CD4-positive, alpha-beta T cell treated with Interleukin-17A for 1 hour (primary cell): ENCODE measurements at places on chromosomes 1 and 21.
A peak's percentile ranks its signal among the peaks of the same experiment; 100 is the strongest.

GRCh38 chr1:91736715-91737615 is 149.0 kb downstream of the TGFBR3 start:
- no peak for DNase-seq

DNA sequence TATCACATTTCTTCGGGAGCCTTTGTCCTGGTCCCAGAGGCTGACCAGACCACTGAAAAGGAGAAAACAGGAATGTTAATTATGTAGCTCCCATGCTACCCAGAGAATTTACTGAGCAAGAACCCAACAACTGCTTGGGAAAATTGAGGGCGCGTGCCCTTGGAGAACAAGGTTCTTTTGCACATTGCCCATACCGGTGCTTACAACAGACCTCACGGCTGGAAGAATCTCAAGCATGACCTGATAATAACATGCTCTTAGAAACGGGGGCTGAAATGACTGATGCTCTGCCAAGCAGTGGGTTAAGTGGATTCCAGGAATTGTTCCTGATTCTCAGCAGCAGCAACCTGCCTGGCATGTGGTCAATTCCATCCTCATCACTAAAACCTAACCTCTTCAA is 49.3 kb upstream of the AJAP1 start:
- DNase-seq: no peak

DNA sequence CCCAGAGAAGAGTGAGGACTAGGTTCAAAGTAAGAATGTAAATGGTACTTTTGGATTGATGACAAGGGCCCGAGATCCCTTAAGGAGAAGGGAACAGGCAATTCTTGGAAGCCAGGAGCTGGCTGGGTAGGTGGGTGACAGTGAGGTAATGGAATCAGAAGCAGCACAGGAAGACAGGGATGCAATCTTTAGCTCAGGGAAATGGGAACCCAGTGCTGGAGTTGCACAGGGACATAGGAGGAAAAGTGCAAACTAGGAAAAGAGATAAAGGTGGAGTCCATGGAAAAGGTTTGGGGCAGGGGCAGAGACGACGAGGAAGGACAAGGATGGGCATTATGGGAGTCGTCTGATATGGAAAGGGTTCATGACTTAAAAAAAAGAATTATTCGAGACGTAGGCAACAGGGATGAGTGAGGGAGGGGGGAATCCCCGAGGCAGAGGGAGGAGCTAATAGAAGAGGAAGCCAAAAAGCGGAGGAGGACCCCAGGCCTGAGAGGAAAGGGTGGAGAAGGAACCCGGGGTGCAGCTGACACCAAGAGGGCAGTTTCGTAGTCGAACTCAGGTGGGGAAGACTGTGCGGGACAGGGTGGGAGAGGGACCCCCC is 495 bp downstream of the PI4KB start:
- peak; percentile 80 for DNase-seq

DNA sequence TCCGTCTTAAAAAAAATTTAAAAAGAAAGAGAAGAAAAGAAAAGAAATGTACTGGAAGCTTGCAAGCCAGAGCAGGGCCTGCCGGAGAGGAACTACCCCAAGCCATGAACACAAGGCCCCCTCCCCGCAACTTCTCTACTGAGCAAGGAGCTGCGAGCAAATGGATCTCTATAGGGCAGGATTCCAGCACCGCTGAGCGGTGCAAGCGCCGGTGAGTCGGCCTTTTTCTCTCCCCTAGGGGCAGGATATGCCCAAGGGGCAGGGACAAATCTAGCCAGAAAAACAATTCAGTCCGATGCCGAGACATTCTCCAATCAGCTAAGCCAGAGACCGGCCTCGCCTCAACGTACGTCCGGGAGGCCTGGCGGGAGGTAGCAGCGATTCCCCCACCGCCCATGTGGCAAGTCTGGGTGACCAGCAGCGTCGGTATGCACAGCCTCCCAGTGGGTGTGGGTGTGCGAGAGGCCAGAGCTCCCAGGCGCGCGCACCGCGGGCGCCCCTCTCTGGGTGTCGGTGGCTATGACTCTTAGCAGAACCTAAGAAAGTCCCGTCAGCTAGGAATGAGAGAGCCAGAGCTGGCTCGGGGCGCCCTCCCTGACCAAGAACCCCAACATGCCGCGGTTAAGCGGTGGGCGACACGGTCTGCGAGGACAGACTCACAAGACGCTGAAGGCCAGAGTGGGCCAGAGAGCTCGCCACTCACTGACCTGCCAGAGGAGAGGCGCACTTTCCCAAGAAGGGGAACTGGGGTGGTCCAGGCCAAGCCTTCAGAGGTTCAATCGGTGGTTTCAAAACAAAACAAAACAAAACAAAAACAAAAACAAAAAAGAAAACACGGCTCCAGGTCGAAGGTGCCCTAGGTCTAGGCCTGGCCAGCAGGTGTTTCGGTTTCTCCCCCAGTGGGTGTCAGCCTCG is 1.9 kb downstream of the CSMD2 start:
- DNase-seq: no peak

DNA sequence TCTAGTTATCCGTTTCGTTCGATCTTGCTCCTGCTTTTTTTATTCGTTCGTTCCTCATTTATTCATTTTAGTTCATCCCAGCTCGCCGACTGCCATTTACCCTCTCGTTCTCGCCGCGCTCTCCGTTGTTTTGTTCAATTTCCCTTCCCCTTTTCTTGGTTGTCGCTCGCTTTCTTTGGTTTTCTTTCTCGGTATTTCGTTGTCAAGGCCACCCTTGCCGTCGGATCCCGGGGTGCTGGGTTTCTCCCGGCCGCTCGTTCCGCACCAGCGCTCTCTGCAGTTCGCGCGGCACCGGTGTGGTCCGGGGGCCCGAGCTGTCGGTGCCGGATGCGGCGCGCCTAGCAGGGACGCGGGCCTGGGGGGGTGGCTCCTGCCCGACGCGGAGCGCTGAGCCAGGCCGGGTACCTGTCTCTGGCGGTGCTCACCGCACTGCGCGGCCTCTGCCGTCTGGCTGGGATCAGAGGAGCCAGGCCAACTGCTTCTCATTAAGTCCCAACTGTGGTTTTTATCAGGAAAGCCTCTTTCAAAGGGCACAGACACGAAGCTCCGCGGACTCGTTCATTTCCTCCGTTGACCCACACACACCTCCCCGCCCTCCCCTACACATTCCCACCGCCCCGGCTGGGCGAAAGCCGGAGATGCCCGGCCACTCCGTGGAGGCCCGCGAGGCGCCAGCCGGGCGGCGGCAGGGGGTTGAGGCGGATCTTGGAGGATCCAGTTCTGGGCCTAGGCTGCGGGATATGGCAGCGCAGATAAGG is 1.6 kb downstream of the ALX3 start:
- no peak for DNase-seq

- DNase-seq: no peak
Observed at GRCh38 chr1:12343823-12344487, 114.1 kb downstream of the VPS13D start.

DNA sequence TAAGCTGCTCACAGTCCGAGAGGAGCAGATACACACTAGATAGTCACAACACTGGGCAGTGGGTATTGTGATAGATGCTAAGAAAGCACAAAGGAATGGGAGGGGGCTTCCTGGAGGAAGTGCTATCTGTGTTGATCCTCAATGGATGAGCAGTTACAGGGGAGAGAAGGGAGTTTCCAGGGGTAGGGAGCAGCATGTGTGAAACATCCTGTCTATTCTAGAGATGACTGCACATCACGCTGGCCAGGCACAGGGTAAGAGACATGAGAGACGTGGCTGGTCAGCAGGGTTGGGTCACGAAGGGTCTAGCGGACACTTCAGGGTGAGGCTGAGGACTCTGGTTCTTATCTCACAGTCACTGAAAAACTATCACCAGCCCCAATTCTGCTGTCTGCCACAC is 235.2 kb downstream of the TRABD2B start:
- no peak for DNase-seq

GRCh38 chr1:211536606-211537005 is 42.4 kb downstream of the SLC30A1 start:
- DNase-seq: no peak

DNA sequence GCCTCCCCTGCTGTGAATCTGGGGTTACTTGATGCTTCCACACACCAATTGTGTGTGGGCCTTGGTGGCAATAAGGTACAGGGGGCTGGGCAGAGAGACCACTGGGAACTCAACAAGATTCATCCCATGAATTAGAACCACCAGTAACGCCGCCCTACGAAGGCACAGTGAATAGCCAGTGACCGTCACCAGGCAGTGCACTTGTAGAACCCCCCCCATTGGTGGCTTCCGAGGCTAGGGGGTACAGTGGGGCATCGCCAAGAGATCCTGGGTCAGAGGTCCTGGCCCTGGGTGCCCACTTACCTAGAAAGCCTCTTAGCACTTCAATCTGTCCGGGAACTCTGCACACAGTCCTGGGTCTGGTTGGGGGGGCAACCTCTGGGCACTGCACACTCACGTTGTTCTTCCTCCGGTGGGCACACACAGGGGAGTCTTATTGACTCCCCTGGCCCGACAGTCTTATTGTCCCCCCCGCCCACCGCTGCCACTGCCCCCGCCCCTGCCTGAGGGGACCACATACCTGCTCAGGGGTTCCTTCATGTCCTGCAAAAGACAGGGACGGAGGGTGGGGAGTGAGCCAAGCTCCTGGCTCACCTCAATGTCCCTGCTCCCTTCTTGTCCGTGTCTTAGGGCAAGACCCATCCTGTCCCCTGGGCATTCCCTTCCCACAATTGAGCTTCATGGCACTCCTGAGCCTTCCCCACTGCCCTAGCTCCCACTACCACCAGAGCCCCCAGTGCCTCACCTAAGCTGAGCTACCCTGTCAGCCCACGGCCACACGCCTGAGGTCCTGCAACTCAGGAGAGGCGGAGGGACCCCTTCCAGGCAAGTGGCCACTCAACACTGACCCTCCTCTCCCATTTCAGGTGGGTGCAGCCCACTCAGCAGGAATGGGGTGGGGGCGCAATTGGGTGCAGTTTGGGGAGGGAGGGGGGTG is 2.5 kb upstream of the TRIM11 start:
- no peak for DNase-seq

DNA sequence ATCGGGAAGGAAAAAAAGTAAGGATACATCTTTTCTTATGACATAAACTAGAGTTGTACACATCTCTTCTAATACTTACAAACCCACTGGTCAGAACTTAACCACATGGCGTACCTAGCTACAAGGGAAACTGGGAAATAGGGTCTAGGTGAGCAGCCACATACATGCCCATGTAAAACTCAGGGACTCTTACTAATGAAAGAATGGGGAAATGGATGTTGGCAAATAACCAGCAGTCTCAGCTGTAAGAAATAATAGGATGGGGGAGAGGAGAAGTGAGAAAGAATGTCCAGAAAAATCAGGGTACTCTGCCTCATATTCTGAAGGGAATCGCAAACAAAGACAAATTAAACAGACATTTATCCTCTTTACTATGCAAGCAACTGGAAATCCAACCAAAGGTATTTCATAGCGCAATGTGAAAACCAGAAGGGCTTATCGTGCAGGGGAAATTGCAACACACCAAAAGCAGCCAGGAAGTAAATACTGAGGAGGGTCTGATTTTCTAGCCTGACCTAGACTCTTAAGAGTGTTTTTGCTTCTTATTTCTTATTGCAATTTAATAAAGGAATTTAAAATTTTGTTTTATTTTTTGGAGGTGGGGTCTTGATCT is 17.5 kb downstream of the GTF2B start:
- no peak for DNase-seq

GRCh38 chr1:154751690-154752089 is 118.4 kb downstream of the KCNN3 start:
- DNase-seq: no peak

DNA sequence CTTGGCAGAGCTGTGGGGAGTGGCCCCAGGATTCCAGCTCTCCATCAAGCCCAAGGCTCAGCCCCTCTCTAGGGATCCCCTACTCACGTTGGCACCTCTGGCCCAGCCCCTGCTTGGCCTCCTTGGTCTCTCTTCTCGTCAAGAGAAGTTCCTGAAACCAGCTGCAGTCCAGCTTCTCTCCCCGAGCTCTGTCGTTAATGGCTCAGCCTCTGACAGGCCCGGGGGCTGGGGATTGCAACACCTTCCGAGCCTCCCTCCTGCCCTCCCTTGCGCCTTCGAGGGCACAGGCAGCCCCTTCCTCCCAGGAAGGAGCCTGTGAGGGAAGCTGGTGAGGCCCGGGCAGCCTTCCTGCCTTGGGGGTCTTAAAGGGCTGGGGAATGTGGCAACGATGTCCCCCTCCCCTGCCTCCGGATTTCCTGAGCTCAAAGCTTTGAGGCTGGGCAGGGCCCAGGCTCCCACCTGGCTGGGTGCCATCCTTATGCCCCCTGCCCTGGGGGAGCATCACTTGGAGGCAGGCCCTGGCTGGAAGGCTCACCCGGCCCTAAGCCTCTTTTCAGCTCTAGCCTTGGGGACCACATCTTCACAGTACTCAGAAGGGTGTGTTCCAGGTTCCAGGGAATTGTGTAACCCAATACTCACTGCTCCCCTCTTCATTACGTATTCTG is at the start of gene CSF3R:
Gene CSF3R (minus strand): TSS at position 190 of the 665 bp plus-strand sequence. CDS start 3,417 bp downstream, outside the sequence.
- no peak for DNase-seq

DNA sequence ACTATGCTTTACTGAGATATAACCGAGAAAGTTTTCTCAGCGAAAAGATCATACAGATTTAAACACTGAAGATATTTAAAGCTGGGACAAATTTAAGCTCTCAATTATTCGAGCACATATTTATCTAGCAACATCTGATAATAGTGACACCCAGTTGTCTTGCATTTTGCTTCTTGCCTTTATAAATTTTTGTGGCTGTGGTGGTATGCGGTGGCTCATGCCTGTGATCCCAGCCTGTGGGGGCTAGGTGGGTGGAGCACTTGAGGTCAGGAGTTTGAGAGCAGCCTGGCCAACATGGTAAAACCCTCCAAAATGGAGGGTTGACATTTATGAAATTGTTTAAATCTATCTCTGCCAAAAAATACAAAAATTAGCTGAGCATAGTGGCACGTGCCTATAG is 312.2 kb downstream of the SPATA17 start:
- no peak for DNase-seq

- no peak for DNase-seq
Observed at GRCh38 chr1:3244927-3245315, 175.9 kb downstream of the PRDM16 start.

DNA sequence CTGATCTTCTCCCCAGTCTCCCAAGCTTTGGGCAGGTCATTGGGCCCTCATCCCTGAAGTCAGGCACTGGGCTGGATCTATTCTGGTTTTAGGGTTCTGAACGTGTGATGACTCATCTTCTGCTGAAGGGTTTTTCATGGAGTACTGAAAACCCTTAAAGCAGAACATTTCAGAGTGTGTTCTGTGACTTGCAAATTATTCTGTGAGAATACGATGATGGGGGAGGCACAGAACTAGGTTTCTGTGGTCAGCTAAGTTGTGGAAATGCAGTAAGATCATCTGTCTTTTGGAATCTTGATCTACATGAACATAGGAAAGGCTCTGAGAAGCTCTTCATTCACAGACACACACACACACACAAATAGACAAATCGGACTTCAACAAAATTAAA is 46.2 kb downstream of the NAV1 start:
- no peak for DNase-seq

- no peak for DNase-seq
Observed at GRCh38 chr1:161844696-161845095, 78.6 kb downstream of the ATF6 start.

- DNase-seq: no peak
Observed at GRCh38 chr1:23237508-23237907, 20.2 kb upstream of the HTR1D start.
